Activated naive CD8-positive, alpha-beta T cell treated with anti-CD3 and anti-CD28 coated beads for 36 hours (primary cell): ENCODE measurements at places on chromosomes 7 and 10. TPM values are rescaled to one million over a fixed set of nuclear protein-coding genes. Genes with fewer than 3 reads are reported as not detected.
A peak's percentile ranks its signal among the peaks of the same experiment; 100 is the strongest.

DNA sequence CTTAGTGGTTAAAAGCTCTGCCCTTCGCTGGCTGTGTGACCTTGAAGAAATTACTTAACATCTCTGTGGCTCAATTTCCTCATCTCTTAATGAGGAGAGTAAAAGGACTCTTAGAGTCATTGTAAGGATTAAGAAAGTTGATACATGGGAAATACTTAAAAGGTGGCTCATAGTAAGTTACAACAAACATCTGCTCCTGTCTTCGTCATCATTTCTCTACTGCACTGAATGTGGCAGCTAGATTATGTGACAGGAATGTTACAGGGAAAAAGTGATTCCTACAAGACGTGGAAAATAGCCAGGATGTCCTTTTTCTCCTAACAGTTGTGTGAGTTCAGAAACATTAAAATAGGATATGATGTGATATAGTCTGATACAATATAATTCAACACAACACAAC, 184.7 kb downstream of the FRMD4A start:
- H3K36me3 ChIP-seq: no peaks in the 10 kb centered on the region
- no peak overlapping the region for H3K4me3 ChIP-seq
- H3K27me3 ChIP-seq: peaks cover 44% of the 10 kb centered on the region
- no peaks in the 10 kb centered on the region for H3K4me1 ChIP-seq

DNA sequence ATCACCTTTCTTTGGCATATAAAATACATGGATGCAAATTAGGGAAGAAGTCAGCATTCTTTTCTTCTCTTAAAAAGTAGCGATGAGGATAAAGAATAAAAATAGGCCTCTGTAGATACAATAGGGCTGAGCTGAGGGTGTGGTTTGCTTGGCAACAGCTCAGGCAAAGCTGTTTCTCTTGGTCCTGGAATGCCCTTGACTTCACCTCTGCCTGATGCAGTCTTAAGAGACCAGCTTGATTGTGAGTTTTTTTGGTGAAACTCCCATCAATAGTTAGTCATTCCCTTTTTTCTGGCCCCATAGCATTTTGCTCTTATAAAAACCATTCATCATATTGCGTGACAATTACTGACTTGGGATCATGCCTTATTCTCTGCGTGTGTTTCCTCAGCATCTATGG, 42.1 kb upstream of the MKLN1 start:
- H3K36me3 ChIP-seq: no peaks in the 10 kb centered on the region
- no peaks in the 10 kb centered on the region for H3K27me3 ChIP-seq
- H3K4me1 ChIP-seq: no peaks in the 10 kb centered on the region
- no peak overlapping the region for H3K27ac ChIP-seq

The RTKN2 gene
- total RNA-seq: 1.1 TPM

- H3K4me3 ChIP-seq: no peak overlapping the region
- H3K36me3 ChIP-seq: no peaks in the 10 kb centered on the region
- no peaks in the 10 kb centered on the region for H3K4me1 ChIP-seq
- DNase-seq: no peak
- no peak overlapping the region for H3K27ac ChIP-seq
Observed at GRCh38 chr7:1210321-1210978, 22.2 kb upstream of the UNCX start.

DNA sequence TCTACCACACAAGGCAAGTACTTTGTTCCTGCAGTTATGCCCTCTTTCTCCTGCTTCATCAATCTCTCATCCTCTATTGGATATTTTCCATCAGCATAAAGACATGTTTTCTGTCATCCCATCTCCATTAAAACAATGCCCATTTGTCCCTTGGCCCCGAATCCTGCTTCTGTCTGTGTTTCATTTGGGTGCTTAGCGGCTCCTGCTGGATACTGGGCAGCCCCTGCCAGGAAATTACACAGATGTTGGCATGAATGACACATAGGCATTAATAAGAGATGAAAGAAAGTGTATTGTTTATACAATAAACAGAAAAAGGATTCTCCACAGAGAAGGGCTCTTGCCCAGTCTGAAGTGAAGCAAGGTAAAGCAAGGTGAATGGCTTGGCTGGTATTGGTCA, 765.3 kb downstream of the REEP3 start:
- no peaks in the 10 kb centered on the region for H3K27me3 ChIP-seq
- H3K4me3 ChIP-seq: no peak overlapping the region
- no peaks in the 10 kb centered on the region for H3K4me1 ChIP-seq
- no peak overlapping the region for H3K27ac ChIP-seq
- DNase-seq: no peak
- no peaks in the 10 kb centered on the region for H3K36me3 ChIP-seq

DNA sequence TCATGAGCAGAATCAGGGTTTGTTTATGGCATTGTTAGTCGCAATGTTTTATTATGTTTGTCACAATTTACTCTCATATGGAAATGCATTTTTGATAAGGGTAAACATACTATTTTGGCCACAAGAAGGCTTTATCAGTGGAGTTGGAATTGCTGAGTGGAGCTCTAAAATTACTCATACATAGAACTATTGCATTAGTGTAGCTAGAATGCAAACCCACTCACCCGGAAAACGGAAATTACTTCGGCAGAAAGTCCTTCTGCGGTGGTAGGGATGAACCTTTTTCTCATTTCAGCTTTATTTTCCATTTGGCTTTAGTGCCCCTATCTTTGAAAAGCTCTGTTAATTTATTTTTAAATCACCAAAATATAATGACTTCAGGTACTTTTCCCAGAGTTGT, 42.8 kb upstream of the NPY start:
- H3K4me3 ChIP-seq: no peak overlapping the region
- DNase-seq: no peak
- peaks cover 29% of the 10 kb centered on the region for H3K27me3 ChIP-seq
- no peak overlapping the region for H3K27ac ChIP-seq
- H3K4me1 ChIP-seq: no peaks in the 10 kb centered on the region

The MMD2 gene
- not detected for total RNA-seq

DNA sequence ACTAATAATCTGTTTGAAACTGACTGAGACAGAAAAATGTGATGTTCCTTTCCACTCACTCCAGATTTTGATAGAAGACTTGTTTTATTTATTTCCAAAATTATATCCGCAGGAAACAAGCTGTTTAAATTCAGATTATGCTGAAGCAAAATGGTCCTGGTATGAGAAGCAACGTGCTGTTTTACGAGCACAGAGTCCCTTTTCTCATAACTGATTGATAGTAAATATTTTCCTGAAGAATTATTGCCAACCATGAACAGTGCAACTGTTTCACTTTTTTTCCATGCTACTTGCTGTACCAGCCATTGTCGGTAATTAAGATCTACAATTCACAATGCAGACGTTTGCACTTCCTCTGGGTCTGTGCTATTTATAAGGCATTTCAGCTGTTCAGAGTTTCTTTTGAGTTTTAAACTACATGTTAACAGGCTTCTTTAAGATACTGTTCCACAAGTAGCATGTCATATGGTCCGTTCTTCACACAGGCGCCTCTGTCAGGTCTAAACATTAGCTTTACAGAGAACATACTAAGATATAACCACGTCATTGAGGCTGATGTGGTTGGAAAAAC, 103.8 kb downstream of the POLL start:
- no peak overlapping the region for H3K4me3 ChIP-seq
- no peaks in the 10 kb centered on the region for H3K27me3 ChIP-seq
- H3K4me1 ChIP-seq: no peaks in the 10 kb centered on the region
- no peak for DNase-seq
- H3K36me3 ChIP-seq: peaks cover 15% of the 10 kb centered on the region
- H3K27ac ChIP-seq: no peak overlapping the region

GRCh38 chr7:2617325-2617905, 14.4 kb upstream of the TTYH3 start:
- no peaks in the 10 kb centered on the region for H3K4me1 ChIP-seq
- H3K27me3 ChIP-seq: no peaks in the 10 kb centered on the region
- DNase-seq: no peak
- H3K4me3 ChIP-seq: no peak overlapping the region
- no peak overlapping the region for H3K27ac ChIP-seq

The ENO4 gene
- total RNA-seq: not detected

- DNase-seq: no peak
- no peaks in the 10 kb centered on the region for H3K36me3 ChIP-seq
- no peaks in the 10 kb centered on the region for H3K4me1 ChIP-seq
- H3K27ac ChIP-seq: no peak overlapping the region
- H3K4me3 ChIP-seq: no peak overlapping the region
Observed at GRCh38 chr10:113133497-113134115, 183.6 kb downstream of the TCF7L2 start.

DNA sequence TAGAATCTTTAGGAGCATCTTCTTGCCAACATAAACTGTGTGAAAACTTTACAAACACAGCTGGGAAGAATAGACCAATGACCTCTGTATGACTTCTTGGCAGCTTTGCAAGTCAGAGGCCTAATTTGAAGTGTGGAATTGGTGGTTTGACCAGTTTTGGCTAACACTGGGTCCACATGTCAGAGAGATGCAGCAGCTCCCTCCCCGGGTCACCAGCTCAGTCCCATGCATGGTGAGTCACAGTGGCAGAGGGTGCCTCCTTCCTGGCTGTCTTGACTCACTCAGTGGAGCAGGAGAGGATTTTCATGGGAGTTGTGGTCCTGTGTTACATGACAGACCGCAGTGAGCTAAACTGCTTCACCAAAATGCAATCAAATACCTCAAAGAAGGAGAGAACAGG, 8.2 kb upstream of the STARD3NL start:
- H3K4me1 ChIP-seq: peaks cover 35% of the 10 kb centered on the region
- no peak overlapping the region for H3K4me3 ChIP-seq
- peaks cover 27% of the 10 kb centered on the region for H3K27me3 ChIP-seq
- DNase-seq: no peak
- no peak overlapping the region for H3K27ac ChIP-seq
- peaks cover 4% of the 10 kb centered on the region for H3K36me3 ChIP-seq

DNA sequence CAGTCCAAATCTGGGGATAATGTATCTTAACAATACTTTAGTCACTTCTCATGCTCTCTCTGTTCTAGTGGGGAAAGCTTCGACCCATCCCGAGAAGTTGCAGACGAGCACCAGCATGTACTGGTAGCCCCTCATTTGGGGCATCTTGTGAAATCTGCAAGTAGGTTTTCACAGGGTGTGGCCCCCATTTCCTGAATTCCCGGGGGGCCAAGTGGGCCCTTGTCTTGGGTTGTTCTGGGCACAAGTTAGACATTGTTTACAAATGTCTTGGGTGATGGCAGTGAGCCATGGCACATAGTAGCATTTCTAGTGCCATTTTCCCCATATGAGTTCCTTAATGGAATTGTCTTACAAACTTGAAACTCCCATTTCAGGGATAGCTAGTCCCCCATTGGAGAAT, 216.7 kb upstream of the KCND2 start:
- H3K4me1 ChIP-seq: no peaks in the 10 kb centered on the region
- H3K4me3 ChIP-seq: no peak overlapping the region
- DNase-seq: no peak
- no peaks in the 10 kb centered on the region for H3K27me3 ChIP-seq

The TPST1 gene
- total RNA-seq: 3.0 TPM

DNA sequence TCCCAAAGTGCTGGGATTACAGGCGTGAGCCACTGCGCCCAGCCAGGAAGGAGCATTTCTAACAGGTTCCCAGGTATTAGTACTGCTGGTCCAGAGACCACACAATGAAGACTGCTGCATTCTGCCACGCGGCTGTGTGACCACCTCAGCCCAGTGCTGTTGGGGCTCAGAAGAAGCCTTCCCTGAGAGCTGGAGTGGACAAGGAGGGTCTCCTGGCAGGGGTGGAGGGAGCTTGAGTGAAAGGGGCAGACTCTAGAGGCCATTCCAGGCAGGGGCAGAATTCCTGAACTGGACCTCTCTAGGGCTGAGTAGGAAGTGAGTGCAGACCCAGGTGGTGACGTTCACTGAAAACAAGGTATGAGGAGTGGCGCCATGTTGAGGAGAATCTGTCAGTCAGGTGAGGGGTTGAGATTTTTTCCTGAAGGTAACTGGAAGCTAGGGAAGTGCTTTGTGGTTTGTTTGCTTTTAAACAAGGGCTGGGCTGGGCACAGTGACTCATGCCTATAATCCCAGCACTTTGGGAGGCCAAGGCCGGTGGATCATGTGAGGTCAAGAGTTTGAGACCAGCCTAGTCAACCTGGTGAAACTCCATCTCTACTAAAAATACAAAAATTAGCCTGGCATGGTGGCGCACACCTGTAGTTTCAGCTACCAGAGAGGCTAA, 67.6 kb downstream of the TACC2 start:
- peaks cover 2% of the 10 kb centered on the region for H3K27me3 ChIP-seq
- H3K4me1 ChIP-seq: no peaks in the 10 kb centered on the region
- no peaks in the 10 kb centered on the region for H3K36me3 ChIP-seq
- no peak overlapping the region for H3K4me3 ChIP-seq

DNA sequence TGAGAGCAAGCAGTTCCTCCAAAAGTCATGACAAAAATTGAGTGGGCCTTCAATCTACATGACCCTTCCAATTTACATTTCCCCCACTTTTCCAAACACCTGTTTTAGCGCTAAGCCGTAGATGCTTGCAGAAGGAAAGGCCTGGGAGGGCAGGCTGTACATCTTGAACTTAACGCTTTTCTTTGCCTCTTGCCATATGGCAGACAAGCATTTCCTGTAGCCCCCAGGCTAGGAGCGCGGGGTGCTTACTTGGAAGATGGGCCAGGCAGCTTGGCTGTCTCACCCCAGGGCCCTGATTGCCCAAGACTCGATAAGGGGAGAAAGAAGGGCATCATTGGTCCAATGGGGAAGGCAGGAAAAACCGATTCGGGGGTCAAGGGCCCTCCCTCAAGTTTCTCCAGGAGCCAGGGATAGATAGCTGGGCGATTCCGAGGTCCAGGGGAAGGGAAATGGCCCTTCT, 1.8 kb downstream of the HOXA10 start:
- DNase-seq: no peak
- no peak overlapping the region for H3K27ac ChIP-seq
- H3K36me3 ChIP-seq: no peaks in the 10 kb centered on the region
- H3K4me1 ChIP-seq: peaks cover 16% of the 10 kb centered on the region

DNA sequence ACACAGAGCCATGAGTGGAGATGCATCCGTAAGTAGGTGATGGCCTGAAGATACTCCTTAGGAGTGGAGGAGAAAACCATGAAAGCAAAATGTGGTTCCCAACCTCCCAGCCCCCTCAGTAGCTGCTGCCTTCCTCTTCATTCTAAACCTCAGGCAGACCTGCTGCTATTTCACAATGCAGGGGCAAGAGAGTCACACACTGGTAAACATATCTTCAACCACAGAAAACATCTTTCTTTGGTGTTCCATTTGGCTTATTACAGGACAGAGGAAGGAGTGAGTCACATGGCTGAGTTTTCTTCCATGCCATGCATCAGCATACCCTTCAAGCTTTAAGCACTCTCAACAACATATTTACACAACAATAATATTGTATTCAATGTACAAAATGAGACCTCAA, 342.1 kb downstream of the BMPER start:
- DNase-seq: no peak
- H3K36me3 ChIP-seq: no peaks in the 10 kb centered on the region
- no peaks in the 10 kb centered on the region for H3K4me1 ChIP-seq
- no peak overlapping the region for H3K27ac ChIP-seq
- H3K4me3 ChIP-seq: no peak overlapping the region

The OGDHL gene
- total RNA-seq: 1.1 TPM

The HOXA2 gene
- total RNA-seq: not detected

The SLIT1 gene
- 0.08 TPM for total RNA-seq

GRCh38 chr10:122981066-122981464, 864 bp downstream of the PSTK start:
- peak overlapping the region; percentile 85 for H3K4me3 ChIP-seq
- peaks cover 4% of the 10 kb centered on the region for H3K36me3 ChIP-seq
- H3K27ac ChIP-seq: peak overlapping the region; percentile 96
- no peak for DNase-seq
- no peaks in the 10 kb centered on the region for H3K27me3 ChIP-seq
- peaks cover 13% of the 10 kb centered on the region for H3K4me1 ChIP-seq

The FAM20C gene
- 1.1 TPM for total RNA-seq

The NAT16 gene
- total RNA-seq: not detected

- DNase-seq: no peak
- H3K36me3 ChIP-seq: peaks cover 11% of the 10 kb centered on the region
- no peak overlapping the region for H3K4me3 ChIP-seq
Observed at GRCh38 chr7:37287131-37287855, 161.4 kb downstream of the ELMO1 start.
